Brain microvascular endothelial cell (primary cell): ENCODE measurements at places on chromosomes 1 and 21.
A peak's percentile ranks its signal among the peaks of the same experiment; 100 is the strongest.

GRCh38 chr1:180988253-180988752 is 34.4 kb downstream of the STX6 start:
- DNase-seq, result no peak

GRCh38 chr1:42272920-42273319 is 62.1 kb downstream of the FOXJ3 start:
- DNase-seq, result no peak

GRCh38 chr1:101238031-101238628 is 1.3 kb downstream of the S1PR1 start:
- DNase-seq, result no peak

GRCh38 chr21:36994501-36995158 is 11.9 kb upstream of the RIPPLY3 start:
- no peak for DNase-seq

- DNase-seq, result no peak
Measured at GRCh38 chr1:38534473-38534823, 325.1 kb downstream of the RRAGC start.

DNA sequence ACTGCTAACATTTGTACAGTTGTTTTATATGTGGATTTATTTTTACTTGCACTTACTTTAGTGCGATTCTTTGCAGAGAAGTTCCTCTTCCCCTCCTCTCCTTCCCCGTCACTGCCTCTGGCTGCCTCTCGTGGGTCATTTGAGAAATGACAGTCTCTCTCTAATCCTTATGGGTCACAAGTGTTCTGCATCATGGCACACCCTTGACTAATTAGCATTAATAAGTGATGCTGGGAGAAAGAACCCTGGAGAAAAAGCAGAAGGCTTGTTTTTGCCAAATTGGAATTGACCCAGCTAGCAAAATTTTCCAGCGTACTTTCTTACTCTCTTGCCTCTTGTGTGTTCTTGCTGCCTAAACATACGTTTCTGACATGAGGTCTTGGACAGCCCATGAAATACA is 301.2 kb downstream of the DUSP10 start:
- DNase-seq, result peak; percentile 29

DNA sequence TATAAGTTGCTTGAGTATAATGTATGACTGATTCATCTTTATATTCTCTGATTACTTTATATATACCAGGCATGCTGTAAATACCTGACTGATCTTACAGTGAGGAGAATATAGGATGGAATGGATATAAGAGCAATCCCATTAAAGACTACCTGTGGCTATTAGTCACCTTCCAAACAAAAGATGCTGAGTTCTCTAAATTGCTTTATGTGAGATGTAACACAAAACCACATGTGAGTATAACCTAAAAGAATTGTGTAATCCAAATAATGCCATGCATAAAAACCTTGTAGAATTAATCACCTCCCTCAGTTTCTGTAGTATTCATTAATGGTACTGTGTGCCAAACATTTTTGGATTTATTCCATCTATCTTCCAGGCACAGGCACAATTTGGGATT is 134.6 kb upstream of the LRRC7 start:
- DNase-seq, result no peak

DNA sequence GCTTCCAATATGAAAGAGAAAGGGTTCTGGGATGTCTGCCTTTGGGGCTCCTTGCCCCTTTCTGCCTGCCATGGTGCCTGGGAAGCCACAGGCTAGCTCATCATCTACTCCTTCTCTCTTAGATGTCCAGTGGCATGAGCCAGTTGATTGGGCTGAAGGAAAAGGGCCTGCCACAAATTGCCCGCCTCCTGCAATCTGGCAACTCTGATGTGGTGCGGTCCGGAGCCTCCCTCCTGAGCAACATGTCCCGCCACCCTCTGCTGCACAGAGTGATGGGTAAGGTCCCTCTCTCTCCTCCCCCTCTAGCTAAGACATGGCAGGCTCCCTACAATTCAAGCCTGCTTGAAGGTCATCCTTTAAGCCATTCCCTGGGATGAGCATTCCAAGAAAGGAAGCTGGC is 41.0 kb downstream of the PKP1 start:
- DNase-seq, result no peak

DNA sequence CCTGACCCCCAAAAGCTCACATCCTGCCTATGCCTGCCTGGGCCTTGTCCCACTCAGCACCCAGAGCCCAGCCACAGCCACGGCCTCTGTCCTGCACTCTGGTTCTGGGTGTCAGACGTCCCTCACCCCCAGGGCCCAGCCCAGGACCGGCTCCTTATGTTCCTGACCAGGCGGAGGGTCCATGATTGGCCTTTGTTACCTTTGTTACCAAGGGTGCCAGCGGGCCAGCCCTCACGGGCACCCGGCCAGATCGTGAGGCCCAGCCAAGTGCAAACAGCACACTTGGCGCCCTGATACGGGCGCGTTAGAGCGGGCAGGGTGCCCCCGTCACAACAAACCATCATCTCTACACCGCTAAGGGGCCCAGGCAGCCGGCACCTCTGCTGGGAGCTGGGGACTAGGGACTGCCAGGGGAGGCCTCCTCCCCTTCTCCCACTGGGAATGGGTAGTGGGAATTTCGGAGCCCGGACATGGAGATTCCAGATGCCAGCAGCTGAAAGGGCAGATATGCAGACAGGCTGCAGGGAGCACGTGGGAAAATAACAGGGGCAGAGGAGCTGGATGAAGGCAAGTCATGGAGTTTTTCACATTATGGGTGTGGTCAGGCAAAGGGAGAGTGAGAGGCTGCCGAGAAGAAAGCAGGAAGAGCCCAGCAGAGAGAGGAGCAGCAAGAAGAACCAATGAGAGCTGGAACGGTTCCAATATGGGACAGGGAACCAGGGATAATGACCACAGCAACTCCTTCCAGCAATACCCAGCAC is 22.1 kb downstream of the HSPG2 start:
- no peak for DNase-seq

DNA sequence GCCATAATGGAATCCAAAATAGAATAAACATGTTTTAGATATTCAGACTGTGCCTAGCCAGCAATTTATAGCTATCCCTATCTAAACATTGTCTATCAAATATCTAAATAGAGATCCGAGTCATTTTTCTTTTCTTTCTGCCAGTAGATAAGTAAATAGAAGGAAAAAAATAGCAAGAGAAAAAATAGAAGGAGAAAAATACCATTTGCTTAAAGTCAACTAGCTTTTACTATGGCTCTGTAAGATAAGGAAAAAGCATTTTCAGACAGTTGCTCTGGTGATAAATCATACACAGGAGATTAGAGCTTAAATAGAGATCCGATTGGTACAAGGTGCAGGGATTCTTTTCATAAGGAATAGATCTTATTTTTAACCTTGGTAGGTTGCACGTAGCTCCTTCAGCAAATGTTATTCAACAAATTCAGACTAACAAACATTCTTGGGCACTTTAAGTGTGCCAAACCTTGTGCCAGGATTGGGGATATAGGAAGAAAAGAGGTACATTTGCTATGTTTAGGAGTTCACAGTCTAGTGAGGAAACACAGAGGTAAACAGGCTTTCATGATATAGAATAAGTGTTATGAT is 70.1 kb upstream of the CCDC190 start:
- no peak for DNase-seq

- DNase-seq, result no peak
Measured at GRCh38 chr1:2786329-2787162, 14.9 kb downstream of the TTC34 start.

DNA sequence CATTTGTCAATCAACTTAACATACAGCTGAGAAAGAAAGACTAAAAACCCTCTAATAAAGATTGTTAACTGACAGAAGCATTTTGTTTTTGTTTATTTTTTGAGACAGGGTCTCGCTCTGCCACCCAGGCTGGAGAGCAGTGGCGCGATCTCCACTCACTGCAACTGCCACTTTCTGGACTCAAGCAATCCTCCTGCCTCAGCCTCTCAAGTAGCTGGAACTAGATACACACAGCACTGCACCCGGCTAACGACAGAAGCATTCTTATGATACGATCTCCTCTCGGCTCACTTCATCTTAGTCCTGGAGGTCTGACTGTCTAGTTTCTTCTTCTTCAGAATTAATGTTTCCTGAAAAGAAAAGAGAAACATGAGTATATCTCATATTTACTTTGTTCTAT is 23.5 kb downstream of the RSPH1 start:
- no peak for DNase-seq

DNA sequence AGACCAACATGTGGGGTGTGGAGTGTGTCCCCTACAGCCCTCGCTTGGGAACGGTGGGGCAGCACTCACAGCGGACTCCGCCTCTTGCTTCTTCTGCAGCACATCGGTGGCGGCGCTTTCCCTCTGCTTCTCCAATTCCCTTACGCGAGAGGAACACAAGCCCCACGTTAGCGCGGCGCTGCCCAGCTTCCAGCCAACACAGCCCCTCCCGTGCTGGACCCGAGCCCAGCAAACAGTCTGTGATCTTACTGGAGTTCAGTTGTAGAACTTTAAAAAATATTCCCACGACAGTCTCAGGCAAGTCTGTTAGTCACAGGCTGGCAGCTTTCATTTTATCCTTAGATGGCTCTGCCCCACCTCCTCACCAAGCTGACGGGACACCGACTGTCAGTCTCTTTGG is 13.6 kb downstream of the THAP3 start:
- DNase-seq, result no peak

- DNase-seq, result no peak
Measured at GRCh38 chr1:34149501-34149900, 15.5 kb downstream of the CSMD2 start.
